Dermis blood vessel endothelial cell (primary cell): ENCODE measurements at places on chromosomes 2 and 18. TPM values are rescaled to one million over a fixed set of nuclear protein-coding genes. Genes with fewer than 3 reads are reported as not detected.
A peak's percentile ranks its signal among the peaks of the same experiment; 100 is the strongest.

DNA sequence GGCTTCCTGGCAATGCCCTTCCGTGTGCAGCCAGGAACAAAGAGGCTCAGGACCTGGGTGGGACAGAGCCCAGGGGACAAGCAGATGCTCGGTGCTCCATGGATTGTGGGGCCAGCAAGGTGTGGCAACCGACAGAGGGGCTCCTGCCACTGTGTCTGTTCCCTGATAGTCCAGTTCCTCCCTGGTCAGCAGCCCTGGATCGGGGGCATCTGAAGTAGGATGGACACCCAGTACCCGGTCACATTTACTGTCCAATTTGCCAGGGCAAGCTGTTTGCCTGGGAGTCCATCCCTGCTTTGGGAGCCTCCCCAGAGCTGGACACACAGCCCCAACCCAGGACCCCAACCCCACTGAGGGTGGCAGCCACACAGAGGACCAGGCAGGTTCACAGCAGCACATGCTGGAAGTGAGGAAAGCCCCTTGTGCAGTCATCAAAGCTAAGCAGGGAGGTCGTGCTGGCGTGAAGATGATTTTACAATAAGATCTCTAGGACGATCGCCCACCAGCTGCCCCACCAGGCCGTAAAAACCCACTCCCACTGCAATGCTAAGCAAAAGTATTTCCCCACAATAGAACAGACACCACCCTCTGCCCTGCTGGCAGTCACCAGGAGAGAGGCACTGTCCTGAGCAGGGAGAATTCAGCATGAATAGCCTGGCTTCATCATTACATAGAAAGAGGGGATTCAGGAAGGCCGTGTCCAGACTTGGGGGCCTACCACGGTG, 141.7 kb downstream of the NDUFA10 start:
- DNase-seq, result no peak

NPHP1 gene
- 2.9 TPM in 2 replicates for total RNA-seq

MLPH gene
- total RNA-seq, result 0.28 and 1.0 TPM in 2 replicates

DNA sequence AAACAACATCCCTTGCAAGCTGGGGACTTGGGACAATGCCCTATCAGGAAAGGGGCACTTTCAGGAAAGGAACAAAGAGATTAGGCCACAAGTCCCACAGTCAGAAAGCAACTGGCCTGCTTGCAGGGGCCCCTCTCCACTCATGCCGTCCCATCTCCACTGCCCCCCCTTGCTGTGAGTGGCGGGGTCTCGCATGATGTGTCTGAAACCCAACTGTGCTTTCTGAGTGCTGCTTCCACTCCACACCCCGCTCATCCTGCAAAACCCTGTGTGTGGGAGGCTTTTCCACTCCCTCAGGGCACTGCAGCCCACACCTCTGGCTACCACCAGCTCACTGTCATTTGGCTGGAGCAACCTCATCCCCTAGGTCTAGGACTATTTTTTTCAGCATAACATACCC, 7.9 kb downstream of the HS6ST1 start:
- DNase-seq, result no peak

NT5C1B gene
- not detected in 2 replicates for total RNA-seq

ARHGAP25 gene
- total RNA-seq, result 12.1 and 14.3 TPM in 2 replicates

SLC30A3 gene
- 17.9 and 25.8 TPM in 2 replicates for total RNA-seq

- DNase-seq, result peak; percentile 63
Measured at GRCh38 chr2:206274434-206275311, at the start of gene ZDBF2. Gene ZDBF2 (plus strand): TSS chr2:206274663. CDS start chr2:206281850, 7,187 bp downstream.

DNA sequence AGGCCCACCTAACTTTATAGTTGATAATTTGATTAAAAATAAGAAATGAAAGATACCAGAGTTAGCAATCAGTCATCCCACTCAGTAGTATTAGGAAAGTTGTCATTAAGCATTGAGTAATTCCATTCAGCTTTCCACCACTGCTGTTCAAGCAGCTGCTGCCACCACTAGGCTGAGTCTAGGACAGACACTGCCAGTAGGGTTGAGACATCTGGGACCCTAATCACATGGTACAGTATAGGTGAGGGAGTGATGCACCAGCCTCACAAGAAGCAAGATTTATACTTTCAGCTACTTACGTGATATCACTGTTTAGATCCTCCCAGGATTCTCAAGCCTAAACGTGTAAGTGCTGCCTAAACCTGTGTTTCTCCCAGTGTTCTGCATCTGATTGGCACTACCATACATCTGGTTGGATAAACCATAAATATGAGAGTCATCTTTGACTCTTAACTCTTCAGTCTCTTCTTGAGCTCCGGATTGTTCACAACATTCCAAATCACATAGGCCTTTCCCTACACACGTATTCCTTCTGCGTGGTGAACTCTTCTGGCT, 3.2 kb downstream of the UBXN4 start:
- DNase-seq, result peak; percentile 54

- DNase-seq, result no peak
Measured at GRCh38 chr18:10121028-10121427, 207.2 kb downstream of the VAPA start.

DNA sequence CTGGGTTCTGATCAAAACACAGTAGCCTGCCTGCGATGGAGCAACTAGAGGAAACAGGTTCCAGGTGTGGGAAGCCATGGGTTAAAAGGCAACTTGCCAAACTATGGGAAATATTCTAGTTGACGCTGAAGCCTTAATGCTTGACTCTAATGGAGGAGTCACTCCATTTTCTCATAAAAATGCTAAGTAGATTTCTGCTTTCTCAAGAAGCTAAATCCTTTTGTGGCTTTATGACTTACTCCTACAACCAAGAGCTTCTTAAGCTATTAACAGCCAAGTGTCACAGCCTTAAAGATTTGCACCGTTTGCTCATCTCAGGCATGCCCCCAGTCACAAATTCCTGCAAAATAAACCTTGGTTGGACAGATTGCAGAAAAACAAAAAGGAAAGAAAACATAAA, 25.2 kb downstream of the ANKRD44 start:
- no peak for DNase-seq

- DNase-seq, result no peak
Measured at GRCh38 chr2:151872463-151872862, 44.2 kb upstream of the ARL5A start.

- DNase-seq, result no peak
Measured at GRCh38 chr2:188965563-188965962, 8.6 kb upstream of the COL3A1 start.

DNA sequence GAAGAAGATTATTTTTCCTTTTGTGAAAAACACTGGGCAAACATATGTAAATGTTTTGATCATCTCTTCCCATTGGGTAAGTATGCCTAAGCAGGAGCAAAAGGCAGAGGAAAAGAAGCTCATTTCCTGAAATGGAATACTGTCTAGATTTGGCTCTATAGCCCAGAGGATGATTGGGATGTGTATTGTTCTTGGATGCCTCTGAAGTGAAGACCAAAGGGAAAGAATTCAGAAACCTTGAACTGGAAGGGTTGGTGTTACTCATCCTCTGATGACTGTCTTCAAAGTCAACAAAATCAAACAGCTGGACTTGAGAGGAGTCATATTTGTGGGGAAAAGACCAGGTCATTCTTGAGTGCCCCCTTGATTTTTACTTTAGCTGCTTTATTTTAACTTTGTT, 112.6 kb upstream of the NT5C1B start:
- peak; percentile 9 for DNase-seq

DNA sequence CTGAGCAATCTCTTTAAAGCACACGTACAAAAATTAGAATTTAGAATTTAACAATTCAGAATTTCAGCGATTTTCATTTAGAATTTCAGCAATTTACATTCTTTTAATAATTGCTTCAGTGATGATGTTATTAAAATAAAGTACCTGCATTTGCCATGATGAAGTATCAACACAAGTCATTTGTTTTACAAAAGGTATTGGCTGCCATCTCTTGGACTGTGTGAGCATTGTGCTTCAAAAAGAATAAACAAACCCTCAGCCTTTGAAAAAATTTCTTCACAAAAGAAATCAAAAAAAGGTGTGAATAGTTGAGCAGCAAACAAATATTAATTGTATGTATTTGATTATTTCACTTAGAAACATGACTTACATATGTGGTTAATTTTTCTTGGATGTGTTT, 27.1 kb upstream of the ZC3H15 start:
- DNase-seq, result peak; percentile 37

- peak; percentile 58 for DNase-seq
Measured at GRCh38 chr18:57859314-57859713, 56.2 kb upstream of the ATP8B1 start.

C1QL2 gene
- not detected in 2 replicates for total RNA-seq

DNA sequence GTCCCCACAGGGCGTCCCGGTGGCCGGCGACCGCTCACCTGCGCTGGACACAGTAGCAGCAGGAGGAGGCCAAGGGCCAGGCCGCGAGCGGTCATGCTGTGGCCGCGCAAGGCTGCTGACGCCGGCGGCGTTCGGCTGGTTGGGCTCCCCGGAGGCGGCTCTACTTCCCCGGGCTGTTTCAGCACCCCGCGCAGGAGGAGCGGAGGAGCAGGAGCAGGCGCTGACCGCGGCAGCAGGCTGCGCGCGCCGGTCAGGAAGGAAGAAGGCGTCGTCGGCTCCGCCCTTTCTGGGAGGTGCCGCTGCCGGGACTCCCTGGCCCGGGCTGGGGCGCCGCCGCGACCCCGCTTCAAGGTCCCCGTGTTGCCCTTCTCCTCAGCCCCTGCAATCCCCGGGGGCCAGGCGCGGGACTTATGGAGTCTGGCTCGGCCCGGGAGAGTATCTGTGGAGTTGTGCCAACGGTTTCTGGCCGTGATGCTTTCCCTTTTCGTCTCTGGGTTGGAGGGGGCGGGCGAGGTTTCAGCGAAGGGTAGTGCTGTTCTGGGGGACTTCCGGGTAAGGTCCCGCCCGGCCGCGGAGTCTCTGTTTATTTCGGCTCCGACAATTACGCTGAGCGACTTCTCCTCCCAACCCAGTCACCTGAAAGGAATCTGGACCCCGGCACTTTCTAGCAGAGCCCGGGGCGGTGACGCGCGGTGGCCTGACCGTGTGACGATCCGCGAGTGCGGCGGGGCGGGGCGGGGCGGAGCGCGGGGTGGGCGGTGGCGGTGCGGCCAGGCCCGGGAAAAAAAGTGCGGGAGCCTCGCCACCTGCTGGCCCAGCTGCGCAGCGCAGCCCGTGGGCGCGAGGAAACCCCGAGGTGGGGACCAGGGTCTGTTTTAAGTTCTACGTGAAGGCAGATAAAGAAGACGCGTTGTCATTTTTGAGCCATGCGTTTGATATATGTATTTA, at the start of gene NPC1:
Gene NPC1, minus strand, starts transcription at position 258 of the 948 bp plus-strand sequence. Its CDS starts 163 bp downstream, at position 95.
- DNase-seq, result peak; percentile 96

FOXI3 gene
- total RNA-seq, result not detected in 2 replicates

DNA sequence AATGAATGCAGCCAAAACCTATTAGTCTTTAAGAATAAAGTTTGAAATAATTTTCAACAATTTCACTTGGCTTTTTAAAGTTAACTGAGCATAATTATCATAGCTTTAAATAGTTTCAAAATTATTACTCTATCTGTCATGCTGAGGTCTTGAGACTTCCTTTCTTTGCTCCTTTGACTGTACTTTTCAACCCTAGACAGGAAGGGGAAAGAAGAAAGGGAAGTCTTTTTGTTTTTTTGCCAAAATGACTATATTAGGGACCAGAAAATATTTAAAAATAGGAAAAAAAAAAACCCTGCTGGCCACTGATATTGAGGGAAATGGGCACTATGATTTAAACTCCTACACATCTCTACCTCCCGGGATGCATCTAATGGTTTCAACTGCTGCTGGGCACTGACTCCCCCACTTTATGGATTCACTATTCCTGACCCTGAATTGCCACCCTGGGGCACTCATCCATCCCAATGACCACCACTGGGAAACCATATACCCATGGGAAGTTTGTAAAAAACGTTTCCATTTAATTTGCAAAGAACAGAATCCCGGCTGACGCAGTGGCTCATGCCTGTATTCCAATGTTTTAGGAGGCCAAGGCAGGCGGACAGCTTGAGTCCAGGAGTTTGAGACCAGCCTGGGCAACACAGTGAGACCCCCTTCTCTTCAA, 50.5 kb downstream of the GAREM1 start:
- DNase-seq, result no peak

DNA sequence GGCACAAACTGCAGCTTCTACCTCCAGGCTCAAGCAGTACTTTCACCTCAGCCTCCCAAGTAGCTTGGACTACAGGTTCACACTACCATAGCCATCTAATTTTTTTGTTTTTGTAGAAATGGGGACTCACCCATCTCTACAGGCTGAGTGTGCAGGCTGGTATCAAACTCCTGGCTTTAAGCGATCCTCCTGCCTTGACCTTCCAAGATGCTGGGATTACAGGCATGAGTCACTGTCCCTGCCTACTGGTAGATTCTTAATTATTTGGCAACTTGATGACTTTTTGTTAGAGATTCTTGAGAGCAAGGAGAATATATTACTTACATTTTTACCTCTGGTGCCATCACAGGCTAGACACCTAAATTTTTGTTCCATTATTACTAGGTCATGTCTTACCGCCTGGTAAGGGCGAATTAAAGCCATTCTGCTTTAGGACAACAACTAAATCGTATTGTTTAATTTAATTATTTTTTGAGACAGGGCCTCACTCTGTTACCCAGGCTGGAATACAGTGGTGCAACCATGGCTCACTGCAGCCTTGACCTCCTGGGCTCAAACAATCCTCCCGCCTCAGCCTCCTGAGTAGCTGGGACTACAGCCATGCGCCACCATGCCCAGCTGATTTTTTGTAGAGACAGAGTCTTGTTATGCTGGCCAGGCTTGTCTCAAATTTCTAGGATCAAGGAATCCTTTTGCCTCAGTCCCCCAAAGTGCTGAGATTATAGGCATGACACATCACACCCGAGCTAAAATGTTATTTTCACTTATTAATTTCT, 15.7 kb downstream of the DYNC1I2 start:
- DNase-seq, result peak; percentile 34

DNA sequence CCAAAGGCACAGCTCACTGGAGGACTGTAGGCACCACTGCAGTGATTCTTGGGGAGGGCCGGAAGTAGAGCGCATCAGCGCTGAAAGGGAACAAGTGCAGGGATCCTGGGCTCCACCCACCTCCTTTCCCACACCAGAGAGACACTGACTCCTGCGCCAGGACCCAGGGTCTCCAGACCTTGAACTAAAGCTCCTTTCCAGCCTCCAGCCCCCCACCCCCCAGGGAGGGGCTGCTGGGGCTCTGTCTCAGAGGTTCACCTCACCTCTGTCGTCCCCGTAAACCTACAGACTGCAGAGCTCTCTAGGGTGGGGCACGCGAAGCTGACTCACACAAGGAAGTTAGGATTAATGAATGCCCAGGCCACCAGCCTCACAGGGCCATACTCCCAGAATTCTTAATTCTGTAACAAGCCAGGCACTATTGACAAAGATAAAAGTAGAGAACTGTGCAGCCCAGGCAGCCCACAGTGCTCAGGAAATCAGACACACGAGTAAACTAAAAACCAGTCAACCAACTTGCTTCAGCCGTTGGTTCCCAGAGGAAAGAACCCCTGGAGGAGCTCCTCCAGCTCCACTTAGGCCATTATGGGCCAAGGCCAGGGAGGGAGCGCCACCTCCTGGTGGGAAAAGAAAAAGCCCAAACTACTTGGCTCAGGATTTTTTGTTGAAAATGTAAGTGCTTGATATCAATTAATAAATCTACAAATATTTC, 45.1 kb upstream of the ACAA2 start:
- peak; percentile 88 for DNase-seq

MALL gene
- total RNA-seq, result 39.3 and 52.5 TPM in 2 replicates

DDX18 gene
- 60.8 and 80.4 TPM in 2 replicates for total RNA-seq

DNA sequence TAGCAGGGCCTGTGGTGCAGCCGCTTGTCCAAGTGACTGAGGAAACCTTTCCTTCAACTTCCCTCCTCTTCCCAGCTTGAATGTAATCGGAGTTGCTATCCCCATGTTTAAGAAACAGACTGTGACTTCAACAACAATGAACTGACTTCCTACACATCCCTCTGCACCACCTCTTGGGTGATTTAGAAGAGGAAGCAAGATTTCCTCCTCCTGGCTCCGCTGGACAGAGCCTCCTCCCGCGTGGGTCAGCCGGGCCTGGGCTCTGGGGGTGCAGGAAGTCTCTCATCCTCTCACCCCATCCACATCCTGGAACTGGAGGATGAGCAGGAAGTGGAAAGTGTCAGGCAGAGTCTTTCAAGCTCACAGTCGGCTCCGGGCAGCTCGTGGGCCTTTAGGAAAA, 84.3 kb downstream of the GATA6 start:
- DNase-seq, result peak; percentile 66
